NCI-H524 (cell line): ENCODE measurements at places on chromosomes 7 and 10.

- DNase-seq: no peak
Measured at GRCh38 chr7:128791121-128791971, at the start of gene CCDC136. Gene CCDC136 (plus strand): TSS chr7:128791968. CDS start chr7:128792412, 444 bp downstream.

DNA sequence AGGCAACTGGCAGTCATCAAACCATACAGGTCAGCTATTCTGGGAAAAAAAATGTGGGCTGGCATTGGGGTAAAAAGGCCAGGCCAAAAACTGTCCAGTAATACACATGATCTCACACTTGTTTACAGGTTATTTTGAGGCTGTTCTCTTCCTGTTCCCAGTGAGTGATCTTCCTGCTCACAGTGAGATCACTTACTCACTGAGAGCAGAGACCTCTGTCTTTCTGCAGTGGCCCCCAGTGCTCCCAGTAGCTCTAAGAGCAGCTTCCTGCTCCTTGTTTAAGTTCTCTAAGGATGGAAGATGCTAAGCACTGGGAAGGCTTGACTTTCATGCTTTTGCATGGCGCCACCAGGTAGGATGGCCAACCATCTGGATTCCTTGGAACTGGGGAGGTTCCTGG lies 93.5 kb upstream of the KIAA1217 start:
- no peak for DNase-seq

DNA sequence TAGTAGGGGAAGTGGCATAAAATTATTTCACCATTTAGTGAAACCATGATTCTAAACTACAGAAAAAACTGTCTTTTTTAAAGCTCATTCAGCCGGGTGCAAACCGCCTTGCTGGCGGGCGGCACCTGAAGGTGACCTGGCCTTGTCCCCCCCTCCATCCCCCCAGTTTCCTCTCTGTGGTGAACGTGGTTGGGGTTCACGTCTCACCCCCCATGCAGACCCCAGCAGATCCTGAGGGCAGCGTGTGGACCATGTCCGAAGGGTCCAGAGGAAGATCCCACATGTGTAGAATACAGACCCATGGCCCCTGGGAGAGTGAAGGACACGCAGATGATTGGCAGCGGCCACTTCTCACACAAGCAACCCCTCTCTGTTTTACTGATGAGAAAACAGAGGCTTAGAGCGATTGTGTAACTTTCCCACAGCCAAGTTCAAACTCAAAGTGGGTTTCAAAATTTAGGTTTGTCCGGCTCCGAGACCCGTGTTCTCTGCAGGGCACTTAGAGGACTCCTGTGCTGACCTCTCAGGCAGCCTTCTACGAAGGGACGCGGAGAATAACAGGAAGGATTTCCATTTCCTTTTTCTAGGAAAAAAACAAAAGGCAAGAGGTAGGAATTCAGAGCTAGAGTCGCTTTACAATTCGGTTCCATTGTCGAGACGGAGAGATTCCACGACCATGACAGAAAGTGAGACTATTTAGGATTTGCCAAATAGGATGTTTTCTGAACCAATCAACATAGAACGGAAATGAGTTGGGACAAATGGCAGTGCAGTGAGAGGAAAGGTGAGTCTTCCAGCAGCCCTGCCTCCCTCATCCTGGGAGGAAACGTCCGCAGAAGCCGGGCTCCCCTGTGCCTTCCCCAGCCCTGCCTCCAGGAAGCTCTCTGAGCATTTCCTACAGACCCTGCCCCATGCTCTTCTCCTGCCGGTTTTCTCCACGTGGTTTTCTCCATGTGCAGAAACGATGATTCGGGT lies 67.6 kb upstream of the PITRM1 start:
- DNase-seq: no peak

DNA sequence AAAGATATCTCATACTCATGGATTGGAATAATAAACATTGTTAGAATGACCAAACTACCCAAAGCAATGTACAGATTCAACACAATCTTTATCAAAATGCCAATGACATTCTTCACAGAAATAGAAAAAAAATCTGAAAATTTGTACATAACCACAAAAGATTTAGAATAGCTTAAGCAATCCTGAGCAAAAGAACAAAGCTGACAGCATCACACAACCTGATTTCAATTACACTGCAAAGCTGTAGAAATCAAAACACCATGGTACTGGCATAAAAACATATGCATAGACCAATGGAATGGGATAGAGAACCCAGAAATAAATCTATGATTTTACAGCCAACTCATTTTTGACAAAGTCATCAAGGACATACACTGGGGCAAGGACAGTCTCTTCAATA lies 130.0 kb upstream of the TMEM72 start:
- no peak for DNase-seq

- peak; percentile 72 for DNase-seq
Measured at GRCh38 chr7:118573085-118573484, 348.6 kb downstream of the ANKRD7 start.

DNA sequence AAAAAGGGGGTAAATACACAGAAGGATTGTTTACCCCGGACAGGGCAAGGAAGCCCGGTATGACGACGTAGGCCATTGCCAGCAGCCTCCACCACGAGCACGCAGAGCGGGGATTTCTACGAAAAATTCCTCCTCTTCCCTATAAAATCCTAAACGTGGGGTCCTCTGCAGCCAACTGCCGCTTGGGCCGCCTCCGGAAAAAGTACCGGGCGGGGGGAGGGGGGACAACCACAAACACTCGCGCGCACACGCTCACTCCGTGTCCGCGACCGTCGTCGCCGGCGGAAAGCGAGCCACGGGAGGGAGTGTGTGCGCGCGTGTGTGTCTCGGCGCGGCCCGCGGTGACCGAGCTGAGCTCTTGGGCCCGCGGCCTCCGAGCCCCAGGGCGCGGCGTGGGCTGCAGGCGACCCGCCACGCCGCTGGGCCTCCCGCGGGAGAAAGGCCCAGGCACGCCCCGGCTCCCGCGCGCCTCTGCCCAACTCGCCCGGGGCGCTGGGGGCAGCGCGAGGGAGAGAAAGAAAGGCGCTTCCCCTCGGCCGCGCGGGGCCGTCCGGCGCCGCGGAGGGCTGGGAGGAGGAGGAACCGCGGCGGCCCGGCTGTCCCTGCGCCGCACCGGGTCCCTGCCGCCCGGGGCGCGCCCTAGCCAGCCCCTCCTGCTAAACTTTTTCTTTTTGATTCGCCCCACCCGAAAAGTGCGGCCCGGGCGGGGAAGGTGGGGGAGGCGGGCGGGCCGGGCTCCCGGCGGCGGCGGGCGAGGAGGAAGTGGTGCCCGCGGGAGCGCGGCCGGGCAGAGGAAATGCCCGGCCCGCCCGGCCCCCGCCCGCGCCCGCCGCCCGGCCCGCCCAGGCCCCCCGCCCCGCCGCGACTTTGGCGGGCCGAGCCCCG lies 1.5 kb downstream of the CTBP2 start:
- DNase-seq: peak; percentile 3

- peak; percentile 44 for DNase-seq
Measured at GRCh38 chr7:18610331-18610948, 114.9 kb downstream of the HDAC9 start.

- DNase-seq: no peak
Measured at GRCh38 chr7:45131891-45132290, 20.4 kb upstream of the TBRG4 start.

DNA sequence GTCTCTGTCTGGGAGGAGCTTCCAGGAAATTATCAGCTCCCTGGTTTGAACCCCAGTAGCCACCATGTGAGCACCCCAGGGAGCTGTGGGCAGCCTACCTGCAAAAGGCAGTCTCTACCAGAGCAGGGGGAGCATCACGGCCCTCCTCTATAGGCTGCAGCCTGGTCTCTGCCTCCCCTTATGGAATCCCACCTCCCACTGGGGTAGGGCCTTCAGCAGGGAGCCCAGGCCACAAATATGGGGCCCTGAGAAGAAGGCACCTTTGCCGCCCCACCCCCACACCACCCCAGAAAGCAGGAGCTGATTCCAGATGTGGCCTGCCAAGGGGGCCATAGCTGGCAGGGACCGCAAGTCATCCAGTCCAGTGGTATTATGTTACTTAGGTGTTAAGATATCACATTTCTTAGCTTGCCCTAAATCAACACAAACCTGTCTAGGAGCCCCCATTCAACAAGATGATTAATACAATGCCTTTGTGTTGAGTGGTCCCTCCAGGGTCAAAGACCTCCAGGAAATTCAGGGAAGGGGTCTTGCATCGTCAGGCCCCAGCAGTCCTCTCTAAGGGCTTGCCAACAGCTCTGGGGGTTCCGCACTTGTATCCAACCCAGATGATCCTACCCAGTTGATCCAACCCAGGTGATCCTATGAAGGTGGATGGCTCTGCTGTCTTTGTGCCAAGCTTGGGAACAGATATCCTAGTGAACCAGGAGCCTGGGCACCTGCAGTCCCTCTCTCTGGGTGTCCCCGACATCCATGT lies 114.9 kb downstream of the OAT start:
- DNase-seq: no peak

DNA sequence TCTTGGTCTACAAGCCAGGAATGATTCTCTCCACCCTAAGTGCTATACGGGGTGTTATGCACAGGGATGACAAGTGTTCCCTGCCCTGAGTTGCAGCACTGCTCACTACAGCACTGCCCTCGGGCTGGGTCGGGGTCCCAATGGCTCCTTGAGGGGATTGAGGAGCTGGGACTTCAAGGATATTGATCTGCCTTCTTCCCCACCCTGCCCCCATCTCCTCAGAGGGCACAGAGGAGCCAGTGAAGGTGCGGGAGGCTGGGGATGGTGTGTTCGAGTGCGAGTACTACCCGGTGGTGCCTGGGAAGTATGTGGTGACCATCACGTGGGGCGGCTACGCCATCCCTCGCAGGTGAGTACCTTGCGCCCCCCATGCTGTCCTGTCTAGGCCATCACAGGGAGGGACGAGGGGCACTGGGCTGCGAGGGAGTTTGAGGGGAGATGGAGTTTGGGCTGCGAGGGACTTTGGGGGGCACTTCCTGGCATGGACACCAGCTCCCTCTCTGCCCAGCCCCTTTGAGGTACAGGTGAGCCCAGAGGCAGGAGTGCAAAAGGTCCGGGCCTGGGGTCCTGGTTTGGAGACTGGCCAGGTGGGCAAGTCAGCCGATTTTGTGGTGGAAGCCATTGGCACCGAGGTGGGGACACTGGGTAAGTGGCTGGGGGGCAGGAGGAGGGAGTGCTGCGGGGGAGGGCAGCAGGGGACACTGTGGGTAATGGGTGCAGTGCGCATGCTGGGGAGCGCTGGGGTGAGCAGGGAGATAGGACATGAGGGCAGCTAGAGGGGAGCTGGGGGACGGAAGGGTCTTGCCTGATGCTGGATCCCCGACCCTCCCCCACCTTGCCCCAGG lies 10.3 kb downstream of the FLNC start:
- no peak for DNase-seq

DNA sequence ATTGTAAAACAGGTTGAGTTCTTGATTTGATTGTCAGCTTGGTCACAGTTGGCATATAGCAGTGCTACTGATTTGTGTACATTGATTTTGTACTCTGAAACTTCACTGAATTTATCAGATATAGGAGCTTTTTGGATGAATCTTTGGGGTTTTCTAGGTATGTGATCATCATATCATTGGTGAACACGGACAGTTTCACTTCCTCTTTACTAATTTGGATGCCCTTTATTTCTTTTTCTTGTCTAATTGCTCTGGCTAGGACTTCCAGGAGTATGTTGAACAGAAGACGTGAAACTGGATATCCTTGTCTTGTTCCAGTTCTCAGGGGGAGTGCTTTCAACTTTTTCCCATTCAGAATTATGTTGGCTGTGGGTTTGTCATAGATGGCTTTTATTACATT lies 86.9 kb downstream of the EXOC4 start:
- no peak for DNase-seq
